IMR-90 (cell line): ENCODE measurements at places on chromosomes 11 and 22.

DNA sequence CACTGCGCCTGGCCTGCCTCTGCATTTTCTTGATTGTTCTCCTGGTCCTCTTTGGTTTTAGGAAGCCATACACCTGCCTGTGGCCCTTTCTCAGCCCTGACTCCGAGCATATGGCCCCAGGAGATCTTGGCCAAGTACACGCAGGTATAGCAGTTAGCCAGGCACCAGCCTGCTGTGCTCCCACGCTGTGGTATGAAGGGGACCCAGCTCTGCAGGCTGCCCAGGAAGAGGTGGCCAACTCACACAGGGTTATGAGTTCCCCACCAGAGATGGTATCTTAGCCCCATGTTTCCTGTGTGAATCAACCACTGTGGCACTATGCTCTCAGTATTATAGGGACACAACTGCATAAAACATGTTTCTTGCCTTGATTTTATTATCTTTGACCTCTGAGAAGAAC, 31.1 kb downstream of the SGSM3 start:
- DNase-seq, result no peak

- DNase-seq, result no peak
Observed at GRCh38 chr11:2870969-2871680, 14.4 kb downstream of the CDKN1C start.

- DNase-seq, result no peak
Observed at GRCh38 chr11:135019899-135020298, 607.9 kb upstream of the B3GAT1 start.

- peak; percentile 54 for DNase-seq
Observed at GRCh38 chr22:28978158-28978557, 83.5 kb downstream of the C22orf31 start.

DNA sequence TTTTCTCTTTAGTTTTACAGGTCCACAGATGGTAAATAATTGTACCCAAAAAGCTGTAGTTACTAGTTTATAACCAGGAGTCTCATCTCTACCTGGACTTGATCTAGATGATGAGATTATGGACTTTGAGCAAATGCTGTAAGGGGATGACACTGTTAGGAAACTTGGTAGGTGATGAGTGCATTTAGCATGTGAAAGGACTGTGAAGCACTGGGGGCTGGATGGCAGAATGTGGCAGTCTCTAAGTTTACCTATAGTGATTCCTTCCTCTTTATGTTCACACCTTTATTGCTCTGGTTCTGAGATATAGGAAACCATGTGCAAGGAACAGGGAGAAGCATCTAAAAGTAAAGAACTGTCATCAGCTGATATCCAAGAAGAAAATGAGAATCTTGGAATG, 230.7 kb upstream of the CHORDC1 start:
- DNase-seq, result no peak

DNA sequence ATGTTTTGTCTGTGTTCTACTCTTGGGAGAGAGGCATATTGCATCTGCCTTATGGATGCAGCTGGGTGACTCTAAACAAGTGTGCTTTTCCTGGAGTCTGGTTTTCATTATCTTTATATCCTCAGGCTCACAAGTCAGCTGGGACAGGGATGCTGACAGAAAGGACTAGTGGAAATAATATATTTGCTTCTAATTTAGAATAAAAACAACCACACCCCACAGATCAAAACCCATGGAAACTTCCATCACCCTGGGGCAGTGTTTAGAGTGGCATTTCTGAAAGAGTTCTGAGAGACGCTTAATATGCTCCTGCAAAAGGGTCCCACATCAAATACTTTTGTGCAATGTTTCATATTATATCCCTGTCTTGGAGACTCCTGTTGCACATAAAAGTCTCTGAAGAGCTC, 20.8 kb downstream of the KCNE3 start:
- no peak for DNase-seq

GRCh38 chr11:95277868-95278267, 46.9 kb upstream of the SESN3 start:
- no peak for DNase-seq

DNA sequence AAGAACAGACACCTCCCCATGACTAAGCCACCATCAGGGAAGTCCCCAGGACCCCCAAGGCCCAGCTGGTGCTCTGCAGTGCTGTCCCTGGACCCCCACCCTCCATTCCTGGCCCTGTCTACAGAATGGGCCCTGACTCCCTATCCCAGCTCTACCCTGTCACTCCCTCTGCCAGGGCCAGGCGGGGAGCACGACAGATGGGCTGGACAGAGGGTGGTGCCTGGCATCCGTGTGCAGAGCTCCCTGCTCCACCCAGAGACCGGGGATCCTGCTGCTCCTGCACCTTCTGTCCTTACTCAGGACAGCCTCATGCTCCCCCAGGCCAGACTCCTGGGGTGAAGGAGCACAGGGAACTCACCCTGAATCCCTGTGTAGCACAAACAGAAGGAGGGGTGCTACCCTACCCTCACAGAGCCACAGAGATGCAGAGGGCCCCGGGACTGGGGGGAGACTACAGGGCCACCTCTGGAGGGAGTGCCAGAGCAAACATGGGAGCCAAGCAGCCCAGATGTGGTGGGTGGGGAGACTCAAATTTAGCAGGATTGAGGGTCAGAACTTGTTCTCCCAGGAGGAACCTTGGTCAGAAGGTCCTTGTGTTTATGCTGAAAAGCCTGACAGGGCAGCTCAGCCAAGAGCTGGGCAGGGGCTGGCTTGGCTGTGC, 2.0 kb downstream of the ARVCF start:
- no peak for DNase-seq

- DNase-seq, result peak; percentile 60
Observed at GRCh38 chr11:115456019-115456418, 48.2 kb downstream of the CADM1 start.

GRCh38 chr11:69744435-69744834, 30.7 kb downstream of the FGF4 start:
- peak; percentile 78 for DNase-seq

GRCh38 chr11:127345819-127346459, 345.4 kb upstream of the KIRREL3 start:
- DNase-seq, result peak; percentile 33

GRCh38 chr11:63892228-63892627, 24.7 kb downstream of the RCOR2 start:
- DNase-seq, result peak; percentile 57

GRCh38 chr22:44918925-44919392, 90.8 kb downstream of the PHF21B start:
- no peak for DNase-seq

- DNase-seq, result no peak
Observed at GRCh38 chr22:20196094-20196842, 45.4 kb upstream of the CCDC188 start.

DNA sequence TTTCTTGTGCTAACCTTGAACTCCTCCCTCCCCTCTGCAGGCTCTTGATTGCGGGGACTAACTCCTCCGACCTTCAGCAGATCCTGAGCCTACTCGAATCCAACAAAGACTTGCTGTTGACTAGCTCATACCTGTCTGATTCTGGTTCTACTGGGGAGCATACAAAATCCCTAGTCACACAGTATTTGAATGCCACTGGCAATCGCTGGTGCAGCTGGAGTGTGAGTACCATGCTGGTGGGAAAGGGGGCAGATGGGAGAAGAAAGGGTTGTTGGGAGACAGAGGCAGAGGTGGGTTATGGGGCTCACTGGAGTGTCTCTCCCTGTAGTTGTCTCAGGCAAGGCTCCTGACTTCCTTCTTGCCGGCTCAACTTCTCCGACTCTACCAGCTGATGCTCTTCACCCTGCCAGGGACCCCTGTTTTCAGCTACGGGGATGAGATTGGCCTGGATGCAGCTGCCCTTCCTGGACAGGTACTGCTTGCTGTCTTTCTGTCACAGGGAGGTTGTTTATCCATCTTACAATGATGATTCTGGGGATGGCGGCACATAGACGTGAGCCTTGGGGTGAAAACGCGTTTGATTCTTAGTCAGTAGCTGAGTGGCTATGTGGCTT, 4.5 kb downstream of the SLC3A2 start:
- no peak for DNase-seq

- peak; percentile 78 for DNase-seq
Observed at GRCh38 chr11:122791836-122792235, 46.5 kb upstream of the CRTAM start.

- DNase-seq, result no peak
Observed at GRCh38 chr11:119532551-119532950, 109.6 kb upstream of the THY1 start.

GRCh38 chr11:127027000-127027399, 26.4 kb upstream of the KIRREL3 start:
- no peak for DNase-seq

DNA sequence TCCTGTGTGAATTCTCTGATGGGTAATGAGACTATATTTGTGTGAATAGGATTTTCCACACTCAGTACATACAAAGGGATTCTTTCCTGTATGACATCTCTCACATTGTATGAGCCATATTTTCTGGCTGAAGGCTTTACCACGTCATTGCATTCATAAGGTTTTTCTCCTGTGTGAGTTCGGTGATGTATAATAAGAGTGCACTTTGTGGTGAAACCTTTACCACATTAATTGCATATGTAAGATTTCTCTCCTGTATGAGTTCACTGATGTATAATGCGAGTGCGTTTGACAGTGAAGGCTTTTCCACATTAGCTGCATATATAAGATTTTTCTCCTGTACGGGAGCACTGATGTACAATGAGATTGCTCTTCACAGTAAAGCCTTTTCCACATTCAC, 455.4 kb upstream of the CNTN5 start:
- DNase-seq, result no peak

GRCh38 chr11:35483131-35483820, 42.1 kb downstream of the PAMR1 start:
- DNase-seq, result peak; percentile 79

DNA sequence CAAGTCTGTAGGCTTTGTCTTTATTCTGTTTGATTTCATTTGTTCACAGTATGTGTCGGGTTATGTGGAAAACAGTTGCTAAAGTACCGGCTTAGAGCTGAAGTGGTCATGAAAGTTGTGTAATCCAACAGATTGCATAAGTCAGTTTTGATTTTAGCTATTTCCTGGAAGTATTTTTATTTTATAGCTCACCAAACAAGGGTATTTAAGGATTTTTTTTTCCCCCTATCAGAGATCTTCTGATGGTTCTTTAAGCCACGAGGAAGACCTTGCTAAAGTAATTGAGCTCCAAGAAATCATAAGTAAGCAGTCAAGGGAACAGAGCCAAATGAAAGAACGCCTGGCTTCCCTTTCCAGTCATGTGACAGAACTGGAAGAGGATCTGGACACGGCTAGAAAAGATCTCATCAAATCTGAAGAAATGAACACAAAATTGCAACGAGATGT, 55.9 kb downstream of the PPFIA1 start:
- peak; percentile 70 for DNase-seq

- no peak for DNase-seq
Observed at GRCh38 chr22:24706732-24707469, 67.6 kb downstream of the PIWIL3 start.

GRCh38 chr11:64357446-64357845, 1.5 kb upstream of the RPS6KA4 start:
- no peak for DNase-seq

GRCh38 chr11:11841116-11841722, 553 bp upstream of the USP47 start:
- DNase-seq, result no peak

- no peak for DNase-seq
Observed at GRCh38 chr11:108032800-108033199, 24.1 kb downstream of the CUL5 start.

DNA sequence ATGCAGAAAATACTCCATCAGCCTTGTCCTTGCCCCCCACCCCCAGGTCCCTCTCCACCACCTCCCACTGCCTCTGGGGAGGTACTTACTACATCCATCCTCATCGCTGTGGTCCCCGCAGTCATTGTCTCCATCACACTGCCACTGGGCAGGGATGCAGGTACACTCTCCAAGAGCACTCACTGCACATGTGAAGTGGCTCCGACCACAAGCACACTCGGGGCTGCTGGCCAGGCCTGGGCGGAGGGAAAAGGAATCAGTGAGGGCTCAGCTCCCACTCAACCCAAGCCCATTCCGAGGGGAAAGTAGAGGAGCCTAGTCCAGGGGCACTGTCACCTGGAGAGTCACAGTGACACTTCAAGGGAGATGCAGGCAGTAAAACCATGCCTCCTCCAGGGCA, 15.7 kb downstream of the LRP4 start:
- no peak for DNase-seq

GRCh38 chr11:8870411-8871170, 40.4 kb upstream of the AKIP1 start:
- peak; percentile 75 for DNase-seq

DNA sequence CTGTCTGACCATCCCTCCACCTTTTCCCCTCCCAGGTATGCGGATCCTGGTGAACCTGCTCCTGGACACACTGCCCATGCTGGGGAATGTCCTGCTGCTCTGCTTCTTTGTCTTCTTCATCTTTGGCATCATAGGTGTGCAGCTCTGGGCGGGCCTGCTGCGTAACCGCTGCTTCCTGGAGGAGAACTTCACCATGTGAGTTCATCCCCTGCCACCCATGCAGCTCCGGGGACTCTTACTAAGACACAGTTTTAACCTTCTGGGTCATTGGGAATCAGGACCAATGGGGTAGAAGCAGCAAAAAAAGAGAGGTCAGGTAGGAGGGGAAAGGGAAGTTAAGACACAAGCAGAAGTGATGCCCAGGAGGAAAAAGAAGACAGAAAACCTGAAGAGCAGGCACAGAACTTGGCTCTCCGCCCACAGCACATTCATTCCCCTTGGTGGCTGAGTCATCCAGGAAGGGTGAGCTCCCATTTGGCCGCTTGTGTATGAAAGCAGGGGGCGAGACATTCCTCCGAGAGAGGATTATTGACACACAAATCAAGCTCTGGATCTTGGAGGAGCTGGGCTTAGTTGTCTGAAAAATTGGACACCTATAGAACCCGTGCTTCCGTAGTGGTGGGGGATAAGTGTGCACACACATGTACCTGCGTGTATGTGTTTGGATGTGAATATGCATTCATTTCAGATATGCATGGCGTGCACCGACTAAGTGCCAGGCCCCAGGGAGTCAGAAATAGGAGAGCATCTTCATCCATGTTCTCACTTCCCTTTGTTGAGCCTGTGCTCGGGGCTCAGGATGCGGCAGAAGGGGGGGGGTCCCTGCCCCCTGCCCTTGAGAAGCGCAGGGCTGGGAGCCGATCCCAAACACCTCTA, 64.2 kb downstream of the CACNA1I start:
- DNase-seq, result peak; percentile 92
